ENCODE measurements at places on chromosomes 16 and 17.
A peak's percentile ranks its signal among the peaks of the same experiment; 100 is the strongest.

DNA sequence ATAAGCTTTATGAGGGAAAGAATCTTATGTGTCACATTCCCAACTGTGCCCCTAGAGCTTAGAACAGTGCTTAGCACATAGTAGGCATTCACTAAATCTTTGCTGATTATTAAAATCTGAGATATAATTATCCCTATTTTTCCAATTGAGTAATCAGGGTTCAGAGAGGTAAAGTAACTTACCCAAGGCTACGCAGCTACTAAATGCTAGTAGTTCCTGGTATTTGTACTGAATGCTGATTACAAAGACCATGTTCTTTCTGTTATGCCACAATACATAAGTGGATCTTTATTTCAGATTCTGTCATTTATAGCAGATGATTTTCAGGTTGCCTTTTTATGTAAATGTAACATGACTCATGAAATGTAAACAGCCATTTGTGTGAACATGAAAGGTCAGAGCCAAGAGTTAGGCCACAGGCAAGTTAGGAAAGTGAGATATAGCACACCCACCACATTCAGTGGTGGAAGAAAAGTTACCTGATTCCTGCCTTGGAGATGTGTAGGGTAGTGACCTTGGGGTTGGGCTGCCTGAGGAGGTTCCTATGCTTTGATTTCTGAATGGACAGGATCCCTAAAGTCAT, 77.2 kb downstream of the FTO start:
- no peak for DNase-seq

- DNase-seq: no peak
Observed at GRCh38 chr16:87207509-87207908, 109.7 kb downstream of the C16orf95 start.

DNA sequence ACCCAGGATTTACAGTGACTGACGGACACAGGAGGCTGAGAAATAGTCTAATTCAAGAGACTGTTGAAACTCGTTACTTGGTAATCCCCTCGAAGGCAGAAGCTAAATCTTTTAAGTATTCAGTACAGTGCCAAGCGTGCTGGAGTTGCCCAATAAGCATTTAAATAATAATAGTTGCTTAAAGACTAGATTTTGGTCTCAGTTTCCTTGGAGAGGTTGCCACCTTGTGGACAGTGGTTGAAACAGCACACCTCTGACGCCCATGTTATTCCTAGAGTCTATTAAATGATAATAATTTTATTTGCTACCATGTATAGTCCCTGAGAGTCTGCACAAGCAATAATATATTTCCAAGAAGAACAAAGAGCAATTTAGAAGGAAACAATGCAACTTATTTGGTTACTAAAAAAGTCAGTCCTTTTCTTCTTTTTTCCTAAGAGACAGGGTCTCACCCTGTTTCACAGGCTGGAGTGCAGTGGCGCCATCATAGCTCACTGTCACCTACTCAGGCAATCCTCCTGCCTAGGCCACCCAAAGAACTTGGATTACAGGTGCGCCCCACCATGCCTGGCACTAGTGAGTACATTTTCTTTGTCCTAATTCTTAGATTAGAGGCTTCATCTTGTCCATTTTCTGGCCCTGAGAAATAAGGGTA, 138.0 kb upstream of the NUDT7 start:
- DNase-seq: peak; percentile 59

DNA sequence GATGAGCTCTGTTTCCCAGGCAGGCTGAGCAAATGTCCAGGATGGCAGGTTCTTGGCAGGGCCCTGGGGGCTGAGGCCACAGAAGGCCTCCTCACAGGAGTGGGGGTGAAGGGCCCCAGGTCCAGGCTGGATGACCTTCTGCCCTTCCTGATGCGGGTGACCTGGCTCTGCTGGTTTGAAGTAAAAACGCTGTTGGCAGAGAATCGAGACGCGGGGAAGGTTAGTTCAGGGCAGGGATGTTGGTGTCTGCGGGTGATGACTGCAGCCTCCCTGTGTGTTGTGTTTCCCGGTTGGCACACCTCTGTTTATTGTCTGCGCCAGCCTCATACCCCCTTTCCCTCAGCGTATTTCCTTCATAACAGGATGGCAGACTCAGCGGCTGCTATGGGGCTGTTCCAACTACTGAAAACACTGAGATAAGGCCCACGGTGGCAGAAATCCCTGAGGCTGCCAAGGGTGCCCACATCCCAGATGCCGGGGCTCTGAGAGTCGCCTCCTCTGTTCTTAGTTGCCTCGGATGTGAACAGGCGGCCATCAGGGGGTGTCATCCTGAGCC, 104.6 kb downstream of the METRNL start:
- no peak for DNase-seq

GRCh38 chr16:85258629-85259028, 146.4 kb upstream of the CIBAR2 start:
- DNase-seq: no peak

GRCh38 chr17:13027246-13027645, 9.4 kb upstream of the ELAC2 start:
- no peak for DNase-seq

DNA sequence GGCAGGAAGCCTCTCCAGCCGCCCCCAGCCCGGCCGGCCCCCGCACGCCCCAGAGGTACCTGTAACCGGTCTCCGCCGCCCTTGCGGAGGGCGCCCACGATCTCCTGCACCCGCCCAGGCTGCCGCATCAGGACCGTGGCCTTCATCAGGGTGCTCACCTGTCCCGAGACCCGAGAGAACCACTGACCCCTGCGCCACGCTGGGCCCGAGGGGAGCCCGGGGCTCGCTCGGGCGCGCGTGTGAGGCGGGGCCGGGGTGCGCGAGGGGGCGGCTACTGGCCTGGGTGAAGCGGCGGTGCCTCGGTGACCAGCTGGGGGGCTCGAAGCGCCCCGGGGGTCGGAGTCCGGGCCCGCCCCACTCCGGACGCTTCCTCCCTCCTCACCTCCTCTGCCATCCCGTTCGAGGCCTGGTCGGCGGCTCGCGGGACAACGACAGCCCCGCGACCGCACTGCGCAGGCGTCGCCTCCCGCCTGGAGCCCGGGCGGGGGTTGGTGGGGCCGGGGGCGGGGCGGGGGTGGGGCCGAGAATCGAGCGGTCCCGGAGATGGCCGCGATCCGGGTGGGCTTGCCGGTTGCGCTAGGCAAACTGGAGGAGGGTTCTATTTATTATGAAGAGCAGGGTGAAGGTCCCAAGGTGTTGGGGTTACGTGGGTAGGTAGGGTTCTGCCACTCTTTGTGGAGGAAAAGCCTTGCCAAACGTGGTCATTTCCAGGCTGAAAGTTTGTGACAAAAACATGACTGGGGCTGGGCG, at the start of gene NT5C3B:
NT5C3B (minus strand) TSS at position 433 of the 750 bp plus-strand sequence; CDS start at position 394, 39 bp downstream.
- DNase-seq: peak; percentile 72

GRCh38 chr16:28826141-28826540, 3.3 kb downstream of the ATXN2L start:
- DNase-seq: peak; percentile 16

Measured in B cell (primary cell).